ENCODE measurements at places on chromosomes 1 and 21. TPM values are rescaled to one million over a fixed set of nuclear protein-coding genes. Genes with fewer than 3 reads are reported as not detected.

Gene C4BPA
- polyA plus RNA-seq = 0.75 TPM

Gene PHTF1
- polyA plus RNA-seq = 23.0 TPM

Gene MMEL1
- 2.5 TPM for polyA plus RNA-seq

DNA sequence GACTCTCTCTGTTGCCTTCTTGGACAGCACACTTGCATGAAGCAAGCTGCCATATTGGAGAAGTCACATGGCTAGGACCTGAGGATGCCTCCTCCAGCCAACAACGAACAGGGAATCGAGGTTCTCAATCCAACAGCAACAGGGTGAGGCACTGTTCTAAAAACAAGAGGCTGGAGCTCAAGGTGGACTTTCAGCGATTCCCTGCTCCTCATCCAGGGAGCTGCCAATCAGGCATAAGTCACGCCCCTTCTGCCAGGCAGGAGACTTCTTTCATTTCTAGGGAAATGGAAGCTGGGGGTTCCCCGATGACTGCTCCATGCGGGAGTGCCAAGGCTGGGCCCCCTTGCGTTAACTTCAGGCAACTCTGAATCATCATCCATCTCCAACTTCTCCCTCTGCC is 22.7 kb upstream of the IFNAR1 start:
- DNase-seq = no peak

DNA sequence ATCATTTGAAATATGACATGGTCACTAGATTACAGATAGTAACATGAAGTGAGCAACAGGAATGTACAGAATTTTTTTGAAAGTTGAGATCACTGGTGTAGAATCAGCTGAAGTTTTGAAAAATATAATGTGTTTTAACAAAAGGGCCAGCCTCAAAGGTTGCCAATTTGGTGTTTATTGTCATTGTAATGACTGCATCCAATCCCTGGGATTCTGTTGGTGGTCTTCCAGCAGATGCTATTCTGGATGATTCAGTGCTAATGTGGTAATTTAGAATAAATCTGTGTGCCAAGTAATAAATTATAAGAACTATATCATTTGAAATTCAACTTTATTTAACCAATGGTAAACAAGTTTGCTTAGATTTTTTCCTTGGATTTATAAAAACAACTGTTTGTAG is 436.4 kb upstream of the PKN2 start:
- no peak for DNase-seq

DNA sequence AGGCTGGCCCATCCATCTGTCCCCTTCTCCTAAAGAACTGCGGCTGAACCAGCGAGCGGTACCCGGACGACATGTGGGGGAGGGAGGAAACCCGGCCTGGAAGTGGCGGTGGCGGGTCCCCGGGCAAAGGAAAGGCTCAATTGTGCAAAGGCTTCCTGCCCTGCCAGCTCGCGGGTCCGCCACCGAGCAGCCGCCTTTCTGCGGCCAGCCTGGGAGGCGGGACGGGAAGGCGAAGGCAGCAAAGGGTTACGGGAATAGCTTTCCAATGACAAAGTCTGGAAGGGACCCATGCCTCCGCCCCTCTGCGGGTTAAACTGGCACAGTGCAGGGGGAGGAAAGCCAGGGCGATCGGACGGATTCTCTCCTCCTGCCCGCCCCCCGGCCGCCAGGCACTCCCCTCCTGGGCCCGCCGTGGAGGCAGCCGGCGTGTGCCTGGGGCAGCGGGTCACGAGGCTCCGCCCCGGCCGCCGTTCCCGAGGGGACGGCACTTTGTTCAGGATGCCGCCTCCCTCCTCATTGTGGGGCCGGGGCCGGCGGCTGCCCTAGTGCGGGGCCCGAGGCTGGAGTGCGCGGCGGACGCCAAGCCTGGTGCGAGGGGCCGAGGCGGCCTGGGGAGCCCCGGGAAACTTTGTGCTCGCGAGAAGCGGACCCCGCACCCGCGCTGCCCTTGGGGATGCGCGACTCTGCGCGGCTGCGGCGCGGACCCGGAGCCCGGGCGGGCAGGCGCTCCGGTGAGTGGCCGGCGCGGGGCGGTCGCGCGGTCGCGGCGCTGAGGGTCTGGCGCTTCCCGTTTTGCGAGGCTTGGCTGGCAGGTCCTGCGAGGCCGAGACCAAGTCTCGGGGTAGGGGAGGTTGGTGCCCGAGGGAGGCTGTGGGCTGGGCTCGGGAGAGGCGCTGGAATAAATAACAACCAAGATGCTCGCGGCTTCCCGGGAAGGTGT is at the start of gene NAV1:
TSS of gene NAV1 (plus strand) at position 516 of the 940 bp plus-strand sequence. CDS start 83,758 bp downstream, outside the sequence.
- DNase-seq = no peak

- DNase-seq = no peak
These were observed 63.2 kb downstream of the DIRAS3 start for GRCh38 chr1:67987046-67987799.
